ENCODE measurements at places on chromosomes 4 and X.

GRCh38 chrX:40506201-40506985 is 74.4 kb upstream of the ATP6AP2 start:
- no peak for DNase-seq

DNA sequence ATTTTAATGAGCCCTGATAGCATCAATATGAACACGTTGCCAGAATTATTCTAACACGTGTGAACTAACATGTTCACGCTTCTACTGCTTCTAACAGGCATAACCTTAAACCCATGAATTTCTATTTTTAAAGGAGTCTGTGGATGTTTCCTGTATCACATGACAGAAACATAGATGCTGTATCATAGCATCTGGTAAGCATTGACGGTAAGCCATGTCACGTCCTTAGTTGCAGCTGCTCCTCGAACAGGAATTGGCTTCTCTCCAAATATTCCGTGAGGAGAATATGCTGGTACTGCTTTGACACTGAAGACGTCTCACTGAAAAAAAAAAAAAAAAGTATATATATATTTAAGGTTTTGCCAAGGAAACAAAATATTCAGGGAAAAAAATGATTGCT is 105.1 kb upstream of the MXRA5 start:
- DNase-seq, result no peak

DNA sequence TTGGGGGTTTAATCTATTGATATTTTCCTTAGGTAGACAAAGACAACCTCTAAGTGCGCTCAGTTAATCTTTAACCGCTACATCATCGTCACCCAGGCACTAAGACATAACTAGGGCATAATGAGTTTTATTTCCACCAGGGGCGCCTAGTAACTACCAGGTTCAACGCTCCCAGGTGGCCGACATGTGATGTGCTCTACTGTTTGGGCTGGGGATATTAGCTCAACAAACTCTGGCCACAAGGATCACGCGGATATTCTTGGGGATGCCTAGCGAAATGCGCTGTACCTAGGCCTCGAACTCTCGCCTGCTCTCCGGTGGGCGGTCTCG is 915 bp upstream of the RAB33B start:
- no peak for DNase-seq

GRCh38 chr4:39166669-39167068 is 15.7 kb upstream of the WDR19 start:
- DNase-seq, result no peak

- DNase-seq, result no peak
Observed at GRCh38 chr4:101693842-101694398, 96.6 kb upstream of the BANK1 start.

GRCh38 chr4:72817012-72817411 is 248.0 kb upstream of the ADAMTS3 start:
- DNase-seq, result peak; percentile 58

- DNase-seq, result no peak
Observed at GRCh38 chr4:147996859-147997258, 265.0 kb downstream of the ARHGAP10 start.

DNA sequence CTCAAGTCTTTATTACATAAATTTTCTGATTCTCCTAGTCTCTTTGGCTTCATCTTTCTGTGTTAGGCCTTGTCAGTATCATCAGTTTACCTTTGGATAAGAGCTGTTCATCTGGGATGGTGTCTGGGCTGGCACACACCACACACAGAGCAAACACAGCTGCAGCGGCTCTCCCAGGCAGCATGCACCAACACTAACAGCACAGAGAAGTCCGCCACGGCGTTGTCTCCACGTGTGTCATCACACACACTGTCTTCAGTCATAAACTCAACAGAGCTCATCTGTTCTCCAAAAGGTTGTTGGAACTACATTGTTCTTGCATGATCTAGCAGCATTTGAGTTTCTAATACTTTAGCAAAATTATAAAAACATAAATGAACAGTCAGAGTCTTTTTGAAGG is 851.9 kb upstream of the FRG1 start:
- no peak for DNase-seq

DNA sequence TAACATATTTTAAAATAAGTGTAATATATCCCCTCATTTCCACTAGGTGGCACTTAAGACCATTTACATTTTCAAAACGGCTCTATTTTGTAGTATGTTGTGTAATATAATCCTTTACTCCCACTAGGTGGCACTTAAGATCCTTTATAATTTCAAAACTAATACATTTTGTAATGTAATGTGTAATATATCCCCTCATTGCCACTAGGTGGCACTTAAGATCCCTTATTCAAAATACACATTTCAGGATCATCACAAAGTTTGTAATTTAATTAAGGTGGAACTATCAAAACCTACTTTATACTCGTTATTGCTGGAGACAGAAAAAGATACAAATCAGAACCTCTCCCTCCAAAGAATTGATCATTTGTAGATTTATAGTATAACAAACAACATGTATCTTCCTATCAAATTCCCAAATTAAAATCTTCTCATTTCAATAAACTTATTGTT is 132.5 kb downstream of the ARHGAP6 start:
- DNase-seq, result peak; percentile 88

All from astrocyte of the spinal cord (primary cell).